ENCODE measurements at places on chromosomes 13 and 19. TPM values are rescaled to one million over a fixed set of nuclear protein-coding genes. Genes with fewer than 3 reads are reported as not detected.

ANKRD24 gene
- total RNA-seq, result 0.05 TPM

ZNF850 gene
- 2.6 TPM for total RNA-seq

DNA sequence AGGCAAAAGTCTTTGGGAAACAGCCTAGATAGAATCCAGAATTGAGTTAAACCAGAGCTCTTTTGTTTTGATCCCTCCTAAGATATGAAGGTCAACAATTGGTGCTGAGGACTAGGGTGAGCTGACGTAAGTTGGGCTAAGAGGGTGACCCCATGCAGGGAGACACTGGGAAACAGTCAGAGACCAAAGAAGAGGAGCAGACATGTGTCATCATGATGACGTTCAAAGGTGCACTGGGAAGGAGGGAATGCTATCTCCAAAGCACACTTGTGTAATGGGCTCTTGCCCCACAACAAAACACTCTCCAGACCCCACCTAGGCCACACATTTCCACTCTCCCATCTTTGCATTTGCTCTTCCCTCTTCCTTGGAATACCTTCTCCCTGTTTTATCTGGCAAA, 481.4 kb downstream of the COG6 start:
- no peak for DNase-seq

DNA sequence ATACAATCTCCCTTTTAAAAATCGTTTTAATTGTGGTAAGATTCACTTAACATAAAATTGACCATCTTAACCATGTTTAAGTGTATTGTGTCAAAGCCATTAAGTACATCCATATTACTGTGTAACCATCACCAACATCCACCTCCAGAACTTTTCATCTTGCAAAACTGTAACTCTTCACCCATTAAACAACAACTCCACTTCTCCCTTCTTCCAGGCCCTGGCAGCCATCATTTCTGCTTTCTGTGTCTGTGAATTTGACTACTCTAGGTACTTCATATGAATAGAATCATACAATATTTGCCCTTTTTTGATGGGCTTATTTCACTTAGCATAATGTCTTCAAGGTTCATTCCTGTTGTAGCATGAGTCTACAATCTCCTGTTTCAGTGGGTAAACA, 36.5 kb upstream of the VWA8 start:
- DNase-seq, result no peak

DNA sequence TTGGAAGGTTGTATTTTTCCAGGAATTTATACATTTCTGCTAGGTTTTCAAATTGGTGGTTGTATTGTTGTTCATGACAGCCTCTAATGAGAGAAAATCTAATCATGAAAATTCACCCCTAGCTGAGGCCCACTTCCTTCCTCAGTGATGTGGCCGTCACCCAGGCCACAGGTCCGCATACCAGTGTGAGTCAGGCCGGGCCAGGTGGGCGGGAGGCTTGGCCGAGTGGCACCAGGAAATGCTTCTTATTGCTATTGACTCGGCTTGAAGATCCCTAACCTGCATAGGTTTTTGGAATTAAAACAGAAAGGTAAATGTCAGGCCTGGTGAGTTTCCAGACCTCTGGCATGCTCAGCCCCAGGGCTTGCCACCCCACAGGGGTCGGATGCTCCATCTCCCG, 88.7 kb downstream of the SCGB2B2 start:
- no peak for DNase-seq

GRCh38 chr19:42344336-42344893, 19.0 kb downstream of the MEGF8 start:
- no peak for DNase-seq

DNA sequence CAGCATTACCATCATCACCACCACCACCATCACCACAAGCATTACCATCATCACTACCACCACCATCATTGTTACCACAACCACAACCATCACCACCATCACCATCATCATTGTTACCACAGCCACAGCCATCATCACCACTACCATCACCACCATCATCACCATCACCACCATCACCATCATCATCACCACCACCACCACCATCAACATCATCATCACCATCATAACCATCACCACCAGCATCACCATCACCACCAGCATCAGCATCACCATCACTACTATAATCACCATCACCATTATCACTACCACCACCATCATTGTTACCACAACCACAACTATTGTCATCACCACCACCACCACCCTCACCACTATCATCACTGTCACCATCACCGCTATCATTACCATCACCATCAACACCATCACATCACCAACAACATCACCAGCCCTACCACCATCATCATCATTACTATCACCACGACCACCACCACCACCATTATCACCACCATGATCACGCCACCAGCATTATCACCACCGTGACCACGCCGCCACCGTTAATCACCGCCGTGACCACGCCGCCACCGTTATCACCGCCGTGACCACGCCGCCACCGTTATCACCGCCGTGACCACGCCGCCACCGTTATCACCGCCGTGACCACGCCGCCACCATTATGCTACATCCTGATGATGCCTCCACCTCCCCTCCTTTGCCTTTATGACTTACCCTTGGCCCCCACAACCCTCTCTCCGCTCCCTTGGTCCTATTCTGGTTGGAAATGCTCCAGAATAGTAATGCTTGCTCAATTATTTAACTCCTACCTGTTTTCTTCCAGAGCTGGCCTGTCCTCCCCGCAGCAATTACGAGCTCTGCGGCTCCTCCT, 10.0 kb upstream of the FXYD3 start:
- no peak for DNase-seq

DNA sequence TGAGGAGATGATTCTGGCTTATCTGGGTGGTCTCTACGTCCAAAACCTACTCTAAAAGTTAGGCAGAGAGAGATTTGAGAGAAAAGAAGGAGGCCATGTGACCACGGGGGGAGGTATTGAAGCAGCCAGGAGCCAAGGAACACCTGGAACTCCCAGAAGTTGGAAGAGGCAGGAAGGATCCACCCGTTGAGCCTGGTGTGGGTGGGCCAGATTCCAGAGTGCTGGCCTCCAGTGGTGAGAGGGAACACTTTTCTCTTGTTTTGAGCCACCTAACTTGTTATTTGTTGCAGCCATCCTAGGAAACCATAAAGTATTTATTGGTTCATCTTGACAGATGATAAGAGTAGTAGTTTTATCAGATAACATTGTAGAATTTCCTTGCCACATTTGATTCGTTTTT, 396.9 kb downstream of the MYO16 start:
- DNase-seq, result peak; percentile 70

Measured in SJSA1 (cell line).